ENCODE measurements at places on chromosomes 13 and 19.
A peak's percentile ranks its signal among the peaks of the same experiment; 100 is the strongest.

- DNase-seq: no peak
Measured at GRCh38 chr19:10295305-10295846, 5.6 kb downstream of the ICAM5 start.

DNA sequence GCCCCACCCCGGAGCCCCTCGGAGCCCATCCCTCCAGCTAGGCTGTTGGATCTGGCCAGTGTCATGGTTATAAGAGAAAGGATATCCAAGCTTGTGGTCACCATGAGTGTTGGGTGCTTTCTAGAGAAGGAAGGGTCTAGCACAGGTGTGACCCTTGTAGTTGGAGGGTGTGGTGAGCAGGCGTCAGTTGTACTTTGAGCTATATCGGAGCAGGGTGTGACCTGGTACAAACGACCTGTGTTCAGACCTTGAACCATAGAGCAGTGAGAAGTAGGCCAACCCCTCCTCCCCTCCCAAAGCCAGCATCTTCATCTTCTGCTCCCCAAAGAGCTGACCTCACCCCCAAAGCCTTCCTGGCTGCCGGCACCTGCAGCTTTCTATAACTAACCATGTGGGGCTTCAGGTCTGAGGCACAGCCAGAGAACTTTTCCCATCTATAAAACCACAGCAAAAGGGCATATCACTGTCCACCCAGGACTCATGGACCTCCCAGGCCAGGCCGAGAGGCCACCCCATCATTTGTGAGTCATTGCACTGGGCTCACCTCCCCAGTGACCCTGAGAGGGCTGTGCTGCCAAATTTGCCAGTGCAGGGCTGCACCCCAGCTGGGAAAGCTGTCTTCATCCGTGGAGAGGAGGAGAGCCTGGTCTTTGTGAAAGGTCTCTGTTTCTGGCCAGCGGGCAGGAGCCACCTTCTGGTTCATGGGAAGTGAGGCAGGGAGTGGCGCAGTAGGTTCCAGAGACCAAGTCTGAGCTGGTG, 14.2 kb downstream of the RAB8A start:
- no peak for DNase-seq

- DNase-seq: no peak
Measured at GRCh38 chr19:42250183-42250665, 4.7 kb downstream of the ERF start.

GRCh38 chr13:51035978-51036377, 75.1 kb downstream of the C13orf42 start:
- no peak for DNase-seq

DNA sequence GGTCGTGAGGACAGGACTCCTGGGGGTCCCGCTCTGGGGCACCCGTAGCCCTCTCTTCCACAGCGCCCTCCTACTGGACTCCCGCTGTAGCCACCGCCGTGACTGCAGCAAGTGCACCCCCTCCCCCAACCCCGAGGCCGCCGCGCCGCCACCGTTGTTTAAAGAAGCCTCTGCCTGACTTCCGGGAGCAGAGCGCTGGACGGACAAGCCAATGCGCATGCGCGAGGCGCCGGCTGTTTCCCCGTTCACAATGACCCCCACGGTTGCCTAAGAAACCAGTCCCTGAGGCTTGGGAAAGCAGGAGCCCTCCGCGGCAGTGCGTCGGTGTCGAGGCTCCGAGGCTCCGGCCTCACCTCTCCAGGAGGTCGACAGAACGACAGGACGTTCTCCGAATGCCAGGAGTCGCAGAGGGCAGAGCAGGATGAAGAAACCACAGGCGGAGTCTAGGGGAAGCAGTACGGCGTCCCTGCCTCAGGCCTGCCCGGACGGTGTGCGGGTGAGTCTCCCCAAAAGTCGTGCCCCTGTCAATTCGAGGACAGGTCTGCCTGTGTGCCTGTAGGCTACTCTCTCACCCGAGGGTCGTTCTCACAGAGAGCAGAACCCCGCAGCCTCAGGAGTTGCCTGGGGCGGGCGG, 70.5 kb upstream of the ZNF420 start:
- no peak for DNase-seq

GRCh38 chr13:72127031-72127430, 260.0 kb upstream of the DACH1 start:
- DNase-seq: no peak

DNA sequence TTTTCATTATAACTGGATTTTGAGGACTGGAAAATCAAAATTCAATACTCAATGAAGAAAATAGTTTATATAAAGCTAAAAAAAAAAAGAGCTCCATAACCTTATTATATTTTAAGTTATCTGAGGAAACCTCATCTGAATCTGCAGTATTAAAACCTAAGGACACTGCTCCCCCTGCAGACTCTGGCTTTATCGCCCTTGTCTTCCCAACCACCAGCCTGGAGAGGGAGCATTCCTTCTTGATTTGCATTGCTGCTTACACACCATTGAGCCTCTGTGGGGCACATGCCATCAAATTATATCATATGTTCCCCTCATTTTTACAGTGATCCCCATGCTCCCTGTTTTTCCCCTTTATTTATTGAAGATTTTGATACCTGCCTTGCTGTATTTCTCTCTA, 871.4 kb upstream of the GPC6 start:
- peak; percentile 58 for DNase-seq

GRCh38 chr13:36131931-36132297, 732 bp upstream of the DCLK1 start:
- DNase-seq: no peak

GRCh38 chr13:21998279-21998990, 327.6 kb downstream of the FGF9 start:
- DNase-seq: no peak

DNA sequence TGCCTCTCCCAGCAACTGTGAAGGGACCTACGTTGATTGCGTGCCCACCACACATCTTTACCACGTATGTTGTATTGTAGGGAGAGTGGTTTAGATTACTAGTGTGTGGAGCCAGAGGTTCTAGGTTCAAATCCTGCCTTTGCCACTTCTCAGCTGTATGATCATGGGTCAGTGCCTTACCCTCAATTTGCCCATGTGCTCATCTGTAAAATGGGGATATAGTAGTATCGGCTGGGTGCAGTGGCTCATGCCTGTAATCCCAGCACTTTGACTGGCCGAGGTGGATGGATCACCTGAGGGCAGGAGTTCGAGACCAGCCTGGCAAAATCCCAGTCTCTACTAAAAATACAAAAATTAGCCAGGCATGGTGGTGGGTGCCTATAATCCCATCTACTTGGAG, 578 bp upstream of the LGALS4 start:
- no peak for DNase-seq

DNA sequence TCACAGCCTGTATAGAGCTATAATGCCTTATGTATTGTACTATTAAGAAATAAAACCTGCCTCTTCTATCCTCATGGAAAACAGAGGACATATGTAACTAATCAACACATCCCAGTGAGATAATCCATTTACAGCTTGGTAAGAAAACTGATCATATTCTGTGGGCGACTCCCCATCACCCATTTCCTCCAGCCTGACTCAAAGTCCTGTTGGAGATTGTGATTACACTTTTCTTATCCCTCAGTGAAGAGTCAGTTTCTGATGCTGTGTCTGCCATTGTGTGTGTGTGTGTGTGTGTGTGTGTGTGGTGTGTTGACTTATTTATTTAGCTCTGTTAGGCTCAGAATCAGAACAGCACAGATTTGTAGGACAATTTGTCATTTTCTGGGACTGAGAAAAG, 212.8 kb downstream of the FGF9 start:
- no peak for DNase-seq

DNA sequence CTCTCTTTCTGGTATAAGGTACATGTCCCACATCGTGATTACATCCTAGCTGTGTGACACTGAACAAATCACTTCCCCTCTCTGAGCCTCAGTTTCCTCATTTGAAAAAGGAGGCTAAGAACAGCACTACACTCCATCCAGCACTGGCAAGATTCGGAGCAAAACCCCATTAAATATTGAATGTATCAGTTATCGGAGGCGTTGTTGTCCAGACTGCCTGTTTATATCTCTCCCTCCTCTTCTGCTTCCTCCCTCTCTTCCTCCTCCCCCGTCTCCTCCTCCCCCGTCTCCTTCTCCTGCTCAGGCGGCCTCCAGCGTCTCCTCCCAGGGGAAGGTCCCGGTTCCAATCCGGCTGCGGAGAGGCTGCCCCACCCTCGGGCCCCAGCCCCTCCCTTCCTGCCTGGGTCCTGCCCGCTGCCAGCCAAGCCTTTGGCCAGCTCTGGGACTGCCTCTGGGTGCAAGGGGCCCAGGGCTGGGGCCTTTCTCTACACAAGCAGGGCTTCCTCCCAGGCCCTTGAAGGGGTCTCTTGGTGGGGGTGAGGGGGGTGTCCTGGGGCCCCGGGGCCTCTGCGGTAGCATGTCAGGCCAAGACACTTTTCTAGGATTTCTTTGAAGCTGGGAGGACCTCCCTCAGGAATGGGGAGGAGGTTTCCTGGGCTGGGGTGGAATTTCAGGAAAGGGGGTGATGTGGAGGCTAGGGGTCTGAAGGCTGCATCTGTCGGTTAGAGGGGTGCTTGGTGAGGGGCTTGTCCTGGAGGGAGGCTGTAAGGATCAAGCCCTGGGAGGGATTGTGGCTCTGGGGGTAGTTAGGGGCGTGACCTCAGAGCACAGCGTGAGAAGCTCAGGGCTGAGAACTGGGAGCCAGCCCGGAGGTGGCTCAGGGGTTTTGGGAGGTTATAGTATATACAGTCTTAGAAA, 1.9 kb downstream of the RRAS start:
- DNase-seq: peak; percentile 90

Data from NCI-H226 (cell line).